ENCODE measurements at places on chromosomes 12 and 14.

DNA sequence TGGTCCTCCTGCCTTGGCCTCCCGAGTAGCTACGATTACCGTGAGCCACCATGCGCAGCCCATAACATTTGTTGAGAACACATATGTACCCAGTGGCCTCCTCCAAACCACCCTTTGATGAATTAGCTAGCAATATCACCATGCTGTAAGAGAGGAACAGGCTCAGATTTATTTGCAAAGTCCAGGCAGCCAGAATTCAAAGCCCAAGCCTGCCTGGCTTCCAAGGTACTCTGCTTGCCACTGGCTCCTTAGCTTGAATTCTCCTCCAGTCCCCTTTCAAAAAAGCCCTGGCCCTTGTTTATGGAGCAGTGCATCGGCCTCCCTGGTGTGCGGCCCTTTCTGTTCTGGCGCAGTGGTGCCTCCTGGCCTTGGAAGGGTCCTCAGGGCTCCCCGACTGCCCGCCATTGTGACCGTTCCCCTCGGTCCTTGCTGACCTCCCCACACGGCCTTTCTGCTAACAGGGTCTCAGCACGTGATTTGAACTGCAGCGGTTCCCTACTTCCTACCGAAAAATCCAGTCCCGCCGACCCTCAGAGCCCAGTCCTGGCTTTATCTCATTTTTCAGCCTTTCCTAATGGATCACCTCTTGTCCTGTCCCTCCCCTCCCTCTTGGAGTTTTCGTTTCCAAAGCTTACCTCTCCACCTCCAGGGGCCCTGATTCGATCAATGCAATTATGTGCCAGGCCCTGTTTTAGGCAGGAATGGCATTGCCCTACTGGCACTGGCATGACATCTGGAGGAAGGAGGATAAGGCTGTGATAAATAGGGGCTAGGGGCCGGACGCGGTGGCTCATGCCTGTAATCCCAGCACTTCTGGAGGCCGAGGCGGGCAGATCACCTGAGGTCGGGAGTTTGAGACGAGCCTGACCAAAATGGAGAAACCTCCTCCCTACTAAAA is 22.0 kb downstream of the SLC25A29 start:
- DNase-seq, result no peak

DNA sequence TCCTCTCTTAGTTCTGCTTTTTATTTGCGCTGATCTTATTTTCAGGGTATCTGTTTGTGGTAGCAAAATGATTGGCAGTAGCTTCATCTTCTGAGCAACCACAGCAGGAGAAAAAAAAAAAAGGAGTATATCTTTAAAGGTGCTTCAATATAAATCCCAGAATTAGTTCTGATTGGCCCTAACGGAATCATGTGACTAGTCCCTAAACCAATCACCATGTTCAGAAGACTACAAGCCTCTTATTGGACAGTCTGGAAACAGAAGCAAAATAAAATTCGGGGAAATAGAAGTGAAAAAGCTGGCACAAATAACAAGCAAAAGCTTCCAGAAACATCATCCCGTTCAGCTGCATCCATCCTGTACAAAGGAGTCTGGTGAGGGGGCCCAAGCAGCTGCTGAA is 49.9 kb upstream of the PTPRO start:
- DNase-seq, result no peak

- DNase-seq, result peak; percentile 51
These were observed 4.7 kb upstream of the EPYC start for GRCh38 chr12:91009319-91009950.

DNA sequence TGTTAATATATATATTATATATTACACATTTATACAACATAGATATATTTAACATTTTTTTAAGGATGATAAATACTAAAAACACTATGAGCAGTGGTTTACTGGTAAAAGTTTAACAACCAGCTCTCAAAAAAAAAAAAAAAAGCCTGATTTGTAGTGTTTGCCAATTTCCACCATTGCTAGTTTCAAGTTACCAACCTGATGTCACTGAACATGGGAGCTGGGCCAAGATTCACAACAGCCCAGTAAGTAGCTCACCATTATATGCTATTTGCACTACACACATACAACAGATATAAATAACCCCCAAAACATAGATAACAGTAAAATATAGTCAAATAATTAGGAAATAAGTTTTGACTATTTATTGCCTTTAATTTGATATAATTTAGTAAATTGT is 28.9 kb upstream of the TMX1 start:
- peak; percentile 80 for DNase-seq

GRCh38 chr14:23327947-23328744 is 6.9 kb downstream of the PABPN1 start:
- peak; percentile 88 for DNase-seq

- peak; percentile 98 for DNase-seq
These were observed 391.2 kb downstream of the RAD51B start for GRCh38 chr14:68210729-68211299.

GRCh38 chr12:130975116-130975515 is 21.4 kb downstream of the ADGRD1 start:
- DNase-seq, result no peak
